Stimulated activated CD8-positive, alpha-beta memory T cell treated with anti-CD3 and anti-CD28 coated beads, Interleukin-2, amount 100 ng/mL, for 1 hour (primary cell): ENCODE measurements at places on chromosomes 11 and 22.

GRCh38 chr11:729492-730074, 17.7 kb upstream of the TALDO1 start:
- DNase-seq: no peak

- DNase-seq: peak; percentile 34
Observed at GRCh38 chr11:63567044-63567840, 4.1 kb upstream of the PLAAT2 start.

DNA sequence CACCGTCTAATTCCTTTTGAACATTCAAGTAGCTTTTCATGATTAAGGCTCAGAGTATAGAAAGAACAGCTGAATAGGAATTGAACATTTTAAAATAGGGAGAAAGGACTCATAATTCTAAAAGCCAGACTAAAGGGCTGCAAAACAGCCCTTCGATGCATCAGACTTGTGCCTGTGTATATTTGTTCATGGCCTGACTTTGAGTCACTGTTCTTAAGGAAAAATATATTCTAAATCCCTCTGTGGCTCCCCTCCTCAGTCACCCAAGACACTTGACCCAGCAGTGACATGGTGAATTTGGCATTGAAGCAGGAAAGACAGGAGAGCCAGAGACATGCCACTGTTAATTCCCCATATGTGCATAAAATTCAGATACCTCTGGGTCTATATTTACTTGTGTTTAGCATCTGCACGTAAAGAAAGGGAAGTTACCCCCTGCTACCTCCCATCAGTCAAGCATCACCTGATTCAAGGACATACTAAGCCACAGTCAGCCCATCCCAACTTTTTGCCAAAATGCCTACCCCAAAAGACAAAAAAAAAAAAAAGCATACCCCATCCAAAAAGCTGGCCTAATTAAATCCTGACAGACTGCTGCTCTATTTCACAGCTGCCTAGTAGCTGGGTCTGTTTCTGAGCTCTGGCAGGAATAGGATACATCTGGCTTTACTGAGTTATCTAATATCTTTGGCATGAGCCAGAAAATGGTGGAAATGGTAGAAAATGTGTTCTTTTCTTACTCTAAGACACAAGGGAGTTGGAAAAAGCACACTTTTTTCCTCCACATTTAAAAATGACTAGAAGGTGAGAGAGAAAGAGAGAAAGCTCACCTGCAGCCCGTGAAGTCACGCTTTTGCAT, 93.5 kb downstream of the COMMD9 start:
- DNase-seq: no peak

GRCh38 chr11:102831489-102832440, 11.6 kb downstream of the MMP3 start:
- DNase-seq: no peak

- no peak for DNase-seq
Observed at GRCh38 chr22:33401291-33401690, 343.1 kb upstream of the SYN3 start.

- DNase-seq: no peak
Observed at GRCh38 chr11:69280994-69281393, 13.0 kb upstream of the MYEOV start.

DNA sequence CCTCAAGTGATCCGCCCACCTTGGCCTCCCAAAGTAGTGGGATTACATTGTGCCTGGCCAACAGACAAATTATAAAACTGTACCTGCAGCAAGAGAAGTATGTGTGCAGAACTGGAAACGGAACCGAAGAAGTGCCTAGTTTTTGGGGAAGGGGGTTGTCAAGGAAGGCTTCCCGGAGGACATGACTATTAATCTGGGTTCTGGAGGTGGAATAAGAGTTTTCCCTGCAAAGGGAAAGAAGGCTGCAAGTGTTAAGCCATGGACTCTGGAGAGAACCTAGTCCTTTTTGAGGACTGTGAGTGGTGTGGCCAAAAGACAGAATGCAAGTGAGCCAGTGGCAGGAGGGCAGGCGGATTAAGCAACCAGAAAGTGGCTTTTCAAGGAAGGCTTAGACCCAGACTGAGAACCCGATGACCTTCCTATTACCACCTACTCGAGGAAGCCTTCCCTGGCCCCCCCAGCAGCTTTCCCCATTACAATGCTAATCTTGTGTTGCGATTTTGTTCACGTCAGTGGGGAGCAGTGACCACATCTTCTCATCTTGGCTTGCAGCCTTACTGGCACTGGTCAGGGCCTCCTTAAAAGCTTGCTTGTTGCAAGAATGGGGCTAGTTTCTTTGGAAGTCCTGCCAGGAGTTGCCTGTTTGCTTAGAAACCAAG, 5.7 kb upstream of the SEPTIN3 start:
- no peak for DNase-seq

- DNase-seq: no peak
Observed at GRCh38 chr22:48779211-48779643, 1048.4 kb downstream of the BRD1 start.

DNA sequence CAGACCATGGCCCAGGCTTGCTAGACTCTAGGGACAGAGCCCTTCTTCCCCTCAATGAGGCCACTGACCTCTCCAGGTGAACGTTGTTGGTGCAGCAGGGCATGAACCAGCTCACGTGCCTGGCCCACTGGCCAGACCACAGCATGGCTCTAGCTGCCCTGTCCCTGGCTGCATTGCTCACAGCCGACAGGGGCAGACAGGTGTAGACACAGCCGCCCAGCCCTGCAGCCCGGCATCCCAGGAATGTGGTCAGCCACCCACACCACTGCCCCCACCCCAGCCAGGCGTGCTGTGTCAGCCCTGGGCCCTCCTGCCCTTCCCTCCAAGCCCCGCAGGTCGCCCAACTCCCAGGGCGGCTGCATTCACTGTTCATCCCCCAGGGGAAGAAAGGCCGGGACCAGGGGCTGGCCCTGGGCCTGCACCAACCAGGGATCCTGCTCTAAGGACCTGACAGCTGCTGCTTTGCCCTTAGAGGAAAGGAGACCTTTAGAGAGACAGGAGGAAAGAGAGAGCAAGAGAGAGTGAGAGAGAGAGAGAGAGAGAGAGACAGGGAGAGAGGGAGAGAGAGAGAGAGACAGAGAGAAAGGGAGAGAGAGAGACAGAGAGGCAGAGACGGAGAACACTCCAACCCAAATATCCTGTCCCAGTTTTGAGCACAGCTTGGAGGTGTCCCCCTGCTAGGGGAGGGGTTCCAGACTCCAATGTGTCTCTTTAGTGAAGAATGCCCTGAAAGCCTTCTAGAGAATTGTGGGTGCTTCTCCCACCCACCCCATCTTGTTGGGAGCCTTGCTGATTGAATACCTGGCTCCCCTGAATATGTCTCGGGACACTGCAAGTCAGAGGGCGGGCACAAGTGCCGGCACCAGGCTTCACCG, 44.2 kb upstream of the LINC01488 start:
- no peak for DNase-seq

GRCh38 chr11:43575913-43576310, 104.6 kb upstream of the HSD17B12 start:
- DNase-seq: no peak
